ENCODE measurements at places on chromosomes 11 and 22.

- DNase-seq: no peak
Measured at GRCh38 chr22:36325154-36326031, 62.4 kb downstream of the MYH9 start.

DNA sequence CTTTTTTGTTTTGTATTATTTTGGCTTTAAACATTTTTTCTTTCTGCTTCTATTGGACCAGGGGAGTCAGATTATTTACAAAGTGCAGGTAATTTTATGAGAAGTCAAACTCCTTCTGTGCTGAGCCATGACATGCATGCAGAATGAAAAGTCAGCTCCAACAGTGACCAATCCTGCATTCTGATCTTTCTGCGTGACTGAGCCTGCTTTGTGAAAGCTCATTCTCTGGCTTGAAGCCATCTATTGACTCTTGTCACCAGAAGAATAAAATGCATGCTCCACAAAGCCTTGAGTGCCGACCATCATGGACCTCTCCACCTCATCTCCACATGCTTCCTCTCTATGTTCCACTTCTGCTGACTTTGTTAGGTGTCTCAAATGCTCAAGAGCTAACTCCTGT lies 50.2 kb downstream of the MIAT start:
- DNase-seq: peak; percentile 22

- DNase-seq: no peak
Measured at GRCh38 chr11:22079133-22079872, 113.6 kb upstream of the ANO5 start.

- no peak for DNase-seq
Measured at GRCh38 chr11:40894501-40894900, 565.0 kb downstream of the LRRC4C start.

DNA sequence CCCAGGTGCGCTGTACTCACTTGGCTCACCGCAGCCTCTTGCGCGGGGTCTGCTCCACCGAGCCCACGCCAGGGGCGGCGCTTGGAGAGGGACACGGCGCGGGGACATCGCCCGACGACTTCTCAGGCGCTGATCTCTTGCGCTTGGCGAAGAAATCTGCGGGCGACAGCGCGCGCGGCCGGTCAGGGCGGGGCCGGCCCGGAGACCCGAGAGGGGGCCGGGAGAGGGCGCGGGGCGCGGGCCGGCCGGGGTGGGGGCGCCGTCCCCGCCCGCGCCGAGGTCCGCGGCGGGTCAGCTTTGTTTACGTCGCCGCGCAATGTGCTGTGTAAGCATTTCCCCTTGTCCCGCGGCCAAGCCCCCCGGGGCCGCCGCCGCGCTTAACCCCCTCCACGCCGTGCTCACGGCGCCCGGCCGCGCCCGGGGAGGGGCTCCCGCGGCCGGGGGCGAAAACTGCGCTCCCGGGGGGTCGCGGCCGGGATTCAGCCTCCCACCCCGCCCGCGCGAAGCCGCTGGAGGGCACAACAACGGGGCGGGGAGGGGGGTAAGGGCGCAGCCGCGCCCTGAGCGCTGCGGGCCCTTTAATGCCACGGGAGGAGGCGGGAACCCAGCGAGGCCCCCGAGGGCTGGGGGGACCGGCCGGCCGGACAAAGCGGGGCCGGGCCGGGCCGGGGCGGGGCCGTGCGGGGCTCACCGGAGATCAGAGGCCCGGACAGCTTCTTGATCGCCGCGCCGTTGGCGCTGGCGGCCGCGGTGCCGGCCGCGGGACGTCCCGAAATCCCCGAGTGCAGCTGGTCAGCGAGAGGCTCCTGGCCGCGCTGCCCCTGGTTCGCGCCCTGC lies 1.4 kb downstream of the CDKN1C start:
- DNase-seq: no peak

DNA sequence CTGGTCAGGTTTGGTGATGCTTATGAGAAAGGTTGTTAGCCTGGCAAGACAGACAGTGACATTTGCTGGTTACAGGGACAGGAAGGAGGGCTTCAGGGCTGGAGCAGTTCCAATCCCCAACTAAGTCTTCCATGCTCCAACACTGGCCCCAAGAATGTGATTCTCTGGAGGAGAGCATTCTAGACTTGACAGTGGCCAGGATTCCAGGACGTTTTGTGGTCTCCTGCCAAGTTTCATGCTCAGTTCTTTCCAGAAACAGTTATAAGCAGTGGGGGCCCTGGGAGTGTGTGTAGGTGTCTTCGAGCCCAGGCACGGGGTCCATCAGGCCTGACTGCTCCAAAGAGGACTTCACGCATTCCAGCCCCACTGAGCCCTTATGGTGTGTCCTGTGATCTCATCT lies 8.9 kb upstream of the GRK3 start:
- no peak for DNase-seq

- no peak for DNase-seq
Measured at GRCh38 chr11:97445561-97445960, 1055.7 kb downstream of the JRKL start.

- no peak for DNase-seq
Measured at GRCh38 chr11:132249256-132249655, 878.8 kb downstream of the NTM start.

DNA sequence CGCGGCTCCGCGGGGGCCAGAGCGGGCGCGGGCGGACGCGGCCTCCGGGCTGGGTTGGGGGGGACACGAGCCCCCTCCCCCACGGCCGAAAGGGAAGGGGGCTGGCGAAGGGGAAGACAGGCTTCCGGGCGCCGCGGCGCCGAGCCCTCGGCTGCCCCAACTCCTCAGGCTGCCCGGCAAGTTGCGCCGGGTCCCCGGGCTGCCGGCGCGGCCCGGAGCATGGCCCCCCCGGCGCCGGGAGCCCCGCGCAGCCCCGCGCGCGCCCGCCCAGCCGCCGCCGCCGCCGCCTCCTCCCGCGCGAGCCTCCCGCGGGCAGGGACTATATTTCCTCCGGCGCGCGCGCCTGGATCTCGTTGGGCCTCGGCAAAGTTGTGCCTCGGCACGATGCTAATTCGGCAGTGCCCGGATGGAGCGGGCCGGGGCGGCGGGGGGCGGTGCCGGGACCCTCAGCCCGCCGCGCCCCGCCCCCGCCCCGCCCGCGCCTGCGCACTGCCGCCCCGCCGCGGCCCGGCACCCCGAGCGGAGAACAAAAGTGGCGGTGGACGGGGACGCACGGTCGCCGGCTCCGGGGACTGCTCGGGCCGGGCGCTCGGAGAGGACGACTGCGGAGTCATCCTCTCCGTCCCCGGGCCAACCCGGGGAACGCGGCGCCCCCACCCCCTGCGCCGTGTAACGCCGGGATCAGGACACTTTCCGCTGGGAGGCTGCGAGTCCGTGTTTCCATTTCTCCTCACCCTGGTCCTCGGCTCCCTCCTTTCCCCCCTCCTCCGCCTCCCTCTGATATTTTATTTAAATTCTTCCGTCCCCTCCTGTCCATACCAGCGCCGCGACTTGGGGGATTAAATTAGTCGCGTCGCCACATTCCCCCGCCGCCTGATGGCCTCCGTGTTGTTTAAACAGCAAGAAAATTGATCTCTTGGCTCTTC lies at the start of gene PHF21B:
Gene PHF21B, minus strand, starts transcription at position 400 of the 926 bp plus-strand sequence. CDS start 456 bp downstream, outside the sequence.
- no peak for DNase-seq

DNA sequence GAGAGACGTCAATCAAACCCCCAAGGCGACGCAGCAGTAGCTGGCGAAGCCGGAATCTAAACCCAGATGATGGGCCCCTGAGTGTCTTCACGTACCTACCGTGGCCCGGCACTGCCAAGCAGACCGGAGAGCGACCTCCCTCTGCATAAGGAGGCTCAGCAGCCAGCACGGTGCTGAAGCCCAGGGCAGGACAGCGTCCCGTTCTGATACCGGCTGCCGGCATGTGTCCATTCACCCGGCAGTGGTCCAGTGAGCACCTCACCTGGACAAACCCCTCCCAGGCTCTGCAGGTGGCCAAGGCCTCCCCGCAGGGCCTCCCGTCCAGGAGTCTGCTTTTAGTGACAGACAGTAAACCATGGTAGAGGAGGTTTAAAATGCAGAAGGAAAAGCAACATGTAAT lies 142.0 kb downstream of the BRD1 start:
- no peak for DNase-seq

DNA sequence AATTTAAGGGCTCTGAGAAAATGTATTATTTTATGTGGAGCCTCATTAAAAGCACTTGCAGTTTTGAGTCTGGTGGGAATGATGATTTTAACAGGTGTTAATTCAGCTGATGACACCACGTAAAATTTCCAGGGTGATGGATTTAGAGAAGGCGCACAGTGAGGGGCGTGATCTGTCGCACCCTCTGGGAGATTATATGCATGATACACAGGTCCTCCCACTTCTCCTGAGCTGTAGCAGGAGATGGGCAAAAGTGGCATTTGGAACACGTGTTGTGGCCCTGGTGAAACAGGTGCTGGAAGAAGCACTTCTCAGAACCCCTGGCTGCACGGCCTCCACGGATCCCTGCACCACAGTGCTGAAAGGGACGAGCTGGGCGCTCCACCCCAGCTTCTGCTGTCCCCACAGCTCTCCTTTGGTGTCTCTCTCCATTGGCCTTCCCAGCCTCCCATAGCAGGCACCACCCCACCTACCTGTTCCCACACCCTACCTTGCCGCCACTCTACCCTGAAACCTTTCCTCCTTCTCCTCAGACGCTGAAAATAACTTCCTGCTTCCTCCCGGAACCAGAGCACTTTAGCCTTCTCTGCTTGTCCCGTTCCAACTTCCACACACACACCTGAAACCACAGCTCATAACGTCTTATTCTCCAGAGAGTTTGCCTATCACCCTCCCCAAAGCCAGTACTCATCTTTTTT lies 6.9 kb upstream of the SORL1 start:
- DNase-seq: no peak

GRCh38 chr11:1949922-1950321 lies 2.8 kb downstream of the MRPL23 start:
- no peak for DNase-seq

Data from non-pigmented ciliary epithelial cell (primary cell).